ENCODE measurements at places on chromosomes 7 and 10.

DNA sequence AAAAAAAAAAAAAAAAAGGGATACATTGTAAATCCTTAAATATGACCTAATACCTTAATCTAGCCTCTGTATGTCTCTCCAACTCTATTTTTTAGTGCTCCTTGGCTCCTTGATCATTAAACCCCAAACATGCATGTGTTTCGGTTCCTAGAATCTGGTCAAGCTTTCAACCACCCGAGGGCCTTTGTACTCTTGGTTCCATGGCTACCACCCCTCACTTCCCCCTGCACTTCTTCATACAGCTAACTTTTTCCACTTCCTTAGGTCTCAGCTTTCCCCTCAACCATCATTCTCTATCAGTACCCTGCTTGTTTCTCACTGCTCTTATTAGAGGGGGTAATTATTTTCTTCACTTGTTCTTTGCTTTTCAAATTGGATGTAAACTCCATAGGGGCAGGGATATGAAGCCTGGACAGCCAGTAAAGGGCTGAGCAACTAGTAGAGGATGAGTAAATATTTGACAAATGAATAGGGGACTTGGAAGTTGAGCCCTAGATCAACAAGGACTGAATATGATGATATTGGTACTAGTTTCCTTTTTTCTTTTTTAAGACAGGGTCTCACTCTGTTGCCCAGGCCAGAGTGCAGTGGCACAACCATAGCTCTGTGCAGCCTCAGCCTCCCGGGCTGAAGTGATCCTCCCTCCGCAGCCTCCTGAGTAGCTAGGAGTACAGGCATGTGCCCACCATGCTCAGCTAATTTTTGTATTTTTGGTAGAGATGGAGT, 4.3 kb upstream of the GDI2 start:
- no peak for DNase-seq

DNA sequence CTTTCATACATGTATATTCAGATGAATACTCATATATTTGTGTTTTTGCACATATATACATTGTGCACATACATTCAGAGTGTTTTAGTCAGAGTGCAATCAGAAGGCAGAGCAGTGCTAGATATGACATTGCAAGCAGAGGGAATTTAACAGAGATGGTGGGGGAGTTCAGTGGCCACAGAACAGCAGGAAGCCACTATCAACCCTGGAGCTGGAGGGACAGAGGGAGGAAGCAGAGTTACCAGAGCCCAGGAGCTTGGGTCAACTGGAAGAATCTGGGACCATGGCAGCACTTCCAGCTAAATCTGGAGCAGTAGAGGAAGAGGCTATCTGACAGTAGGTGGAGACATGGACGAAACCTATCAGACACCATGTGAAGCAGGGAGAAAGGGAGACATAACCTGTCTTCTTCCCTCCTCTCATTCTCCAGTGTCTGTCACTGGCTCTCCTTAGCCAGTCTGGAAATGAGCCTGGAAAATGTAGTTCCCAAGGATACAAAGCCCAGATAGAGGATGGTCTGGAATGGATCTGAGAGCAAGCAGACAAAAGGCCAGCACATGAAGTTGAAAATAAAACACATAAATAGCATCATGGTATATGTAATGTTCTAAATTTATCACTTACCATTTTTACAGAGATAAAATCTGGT, 33.6 kb upstream of the HERPUD2 start:
- no peak for DNase-seq

DNA sequence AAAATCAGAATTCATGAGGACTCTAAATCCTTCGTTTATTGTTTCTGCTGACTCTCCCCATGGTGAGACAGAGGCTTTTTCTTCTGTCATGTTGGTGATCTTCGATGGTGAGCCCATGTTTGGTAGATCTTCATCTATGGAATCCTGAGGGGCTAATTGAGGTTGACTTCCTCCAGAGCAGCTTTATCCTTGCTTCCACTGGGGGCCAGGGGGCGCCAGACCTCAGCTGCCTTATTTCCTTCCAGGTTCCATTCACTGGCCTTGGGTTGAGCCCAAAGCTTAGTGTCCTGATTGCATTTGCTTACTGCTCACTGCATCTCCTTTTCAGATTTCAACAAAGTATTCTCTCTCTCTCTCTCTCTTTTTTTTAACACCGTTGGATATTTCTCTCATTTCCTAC, 80.7 kb downstream of the GCC1 start:
- DNase-seq: no peak

DNA sequence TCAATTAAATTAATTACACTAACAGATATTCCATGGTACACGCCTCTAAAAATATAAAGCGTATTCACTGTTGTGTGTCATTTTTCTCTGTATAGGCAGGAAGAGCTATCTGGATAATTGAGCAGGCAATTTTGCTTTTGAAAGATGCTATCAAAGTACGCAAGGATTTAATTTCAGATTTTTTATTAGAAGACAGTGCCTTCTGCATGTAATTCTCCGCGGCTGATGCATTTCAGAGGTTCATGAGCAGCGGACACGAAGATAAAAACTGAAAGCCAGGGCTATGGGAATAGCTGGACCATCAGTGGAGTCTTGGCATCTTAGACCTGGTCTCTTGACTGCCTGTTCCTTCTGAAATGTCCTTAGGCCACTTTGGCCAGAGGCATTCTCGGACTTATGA, 35.7 kb upstream of the SDK1 start:
- DNase-seq: no peak

- no peak for DNase-seq
Observed at GRCh38 chr10:49605939-49606509, 4.1 kb upstream of the SLC18A3 start.

Measured in right kidney (tissue), 9 donors.